ENCODE measurements at places on chromosomes 12 and 14. TPM values are rescaled to one million over a fixed set of nuclear protein-coding genes. Genes with fewer than 3 reads are reported as not detected.
A peak's percentile ranks its signal among the peaks of the same experiment; 100 is the strongest.

Gene ZBTB42
- total RNA-seq: 2.7 TPM

DNA sequence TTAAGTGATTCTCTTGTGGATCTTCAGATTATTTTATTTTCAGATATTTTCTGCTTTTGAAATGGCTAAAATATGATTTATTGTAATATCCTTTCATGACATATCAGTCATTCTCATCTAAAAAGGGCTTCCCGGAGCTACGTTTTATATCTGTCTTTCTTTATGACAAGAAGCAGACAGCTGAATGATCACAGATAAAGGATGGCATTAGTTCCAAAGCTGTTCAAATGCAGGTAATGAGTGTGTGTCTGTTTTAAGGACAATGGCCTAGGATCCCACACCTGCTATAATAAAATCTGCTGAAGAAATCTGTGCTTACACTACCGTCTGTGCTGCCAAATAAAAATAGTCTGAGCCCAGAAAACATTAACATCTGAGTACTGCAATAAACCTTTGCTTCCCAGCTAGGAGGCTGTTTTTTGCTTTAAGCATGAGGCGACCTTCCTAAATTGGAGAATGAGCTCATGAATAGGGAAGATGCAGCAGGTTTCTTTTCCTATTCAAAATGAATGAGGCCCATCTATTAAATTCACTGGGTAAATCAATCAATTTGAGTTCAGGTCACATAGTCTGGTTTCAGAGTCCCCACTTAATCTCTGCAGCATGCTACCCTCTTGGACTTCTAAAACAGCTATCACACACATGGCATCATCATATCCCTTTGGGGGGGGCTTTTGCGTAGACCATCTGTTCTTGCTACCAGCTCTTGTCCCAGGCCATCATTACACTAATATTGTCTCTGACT lies 498.5 kb downstream of the NELL2 start:
- no peaks in the 10 kb centered on the region for H3K27me3 ChIP-seq
- H3K36me3 ChIP-seq: no peaks in the 10 kb centered on the region
- H3K4me3 ChIP-seq: no peak overlapping the region
- peaks cover 4% of the 10 kb centered on the region for H3K4me1 ChIP-seq
- H3K27ac ChIP-seq: no peak overlapping the region

DNA sequence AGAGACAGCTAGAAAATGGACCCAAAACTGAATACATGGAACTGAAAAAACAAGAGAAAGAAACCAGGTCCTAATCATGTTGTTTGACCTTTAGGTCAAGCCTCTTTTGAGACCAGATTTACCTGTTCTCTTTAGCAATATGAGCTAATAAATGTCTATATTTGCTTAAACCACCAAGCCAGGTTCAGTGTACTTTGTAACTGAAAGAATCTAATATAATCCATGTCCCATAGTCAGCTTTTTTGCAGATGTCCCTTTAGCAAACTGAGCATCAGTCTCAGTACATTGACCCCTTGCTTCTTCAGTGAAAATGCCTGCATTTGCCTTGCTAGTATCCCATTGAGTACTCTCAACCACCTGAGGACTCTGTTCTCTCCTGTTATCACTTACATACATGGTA lies 61.7 kb downstream of the PLCZ1 start:
- no peaks in the 10 kb centered on the region for H3K27me3 ChIP-seq
- no peaks in the 10 kb centered on the region for H3K36me3 ChIP-seq
- no peak for DNase-seq
- no peak overlapping the region for H3K4me3 ChIP-seq

Gene TMEM132D
- 15.2 TPM for total RNA-seq

Gene KCNC2
- total RNA-seq: not detected

- peaks cover 33% of the 10 kb centered on the region for H3K4me1 ChIP-seq
- no peak for DNase-seq
- peaks cover 5% of the 10 kb centered on the region for H3K36me3 ChIP-seq
- H3K27ac ChIP-seq: peak overlapping the region; percentile 94
- peak overlapping the region; percentile 86 for H3K4me3 ChIP-seq
Measured at GRCh38 chr12:27779416-27779919, 565 bp upstream of the KLHL42 start.

- no peak overlapping the region for H3K27ac ChIP-seq
- H3K36me3 ChIP-seq: peaks cover 27% of the 10 kb centered on the region
- H3K4me3 ChIP-seq: no peak overlapping the region
- DNase-seq: no peak
Measured at GRCh38 chr12:100219328-100220109, 18.9 kb downstream of the ACTR6 start.

DNA sequence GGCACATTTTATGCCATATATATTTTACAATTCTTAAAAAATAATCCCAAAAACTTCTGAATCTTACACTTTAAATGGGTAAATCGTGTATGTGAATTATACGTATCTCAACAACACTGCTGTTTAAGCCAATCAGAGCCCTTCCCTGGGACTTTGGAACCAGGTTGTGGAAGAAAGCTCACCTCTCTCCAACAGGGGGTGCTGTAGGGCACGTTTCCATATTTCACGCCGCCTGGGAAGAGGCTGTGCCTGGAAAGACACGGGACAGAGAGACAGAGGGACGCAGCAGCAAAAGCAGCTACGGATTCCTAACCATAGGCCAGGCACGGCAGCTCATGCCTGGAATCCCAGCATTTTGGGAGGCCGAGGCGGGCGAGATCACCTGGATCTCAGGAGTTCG lies 29.4 kb upstream of the FBRSL1 start:
- no peaks in the 10 kb centered on the region for H3K36me3 ChIP-seq
- H3K4me1 ChIP-seq: no peaks in the 10 kb centered on the region
- peaks cover 4% of the 10 kb centered on the region for H3K27me3 ChIP-seq
- no peak overlapping the region for H3K27ac ChIP-seq
